Naive thymus-derived CD8-positive, alpha-beta T cell (primary cell): ENCODE measurements at places on chromosomes 1 and 21.

- no peak for DNase-seq
Measured at GRCh38 chr1:53377438-53377841, 49.6 kb upstream of the LRP8 start.

- DNase-seq: no peak
Measured at GRCh38 chr1:235516862-235517446, 12.7 kb upstream of the B3GALNT2 start.

- DNase-seq: no peak
Measured at GRCh38 chr21:25062061-25062460, 545.2 kb downstream of the MRPL39 start.

DNA sequence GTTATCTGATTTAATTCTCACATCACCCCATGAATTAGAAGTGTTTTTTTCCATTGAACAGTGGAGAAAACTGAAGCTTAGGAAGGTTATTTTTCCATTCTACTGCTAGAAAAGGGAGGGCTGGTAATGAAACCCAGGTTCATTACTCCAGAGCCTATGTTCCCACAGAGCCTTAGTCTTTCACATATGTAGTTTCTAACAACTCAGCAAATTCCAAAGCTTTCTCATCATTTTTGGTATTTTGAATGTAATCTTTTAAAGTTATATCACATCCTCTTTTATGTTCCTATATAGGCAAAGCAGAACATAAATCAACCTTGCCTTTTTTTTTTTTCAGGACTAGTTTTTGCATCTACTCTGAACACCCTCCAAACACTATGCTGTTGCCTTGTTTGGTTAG is 131.9 kb upstream of the BEND5 start:
- no peak for DNase-seq

DNA sequence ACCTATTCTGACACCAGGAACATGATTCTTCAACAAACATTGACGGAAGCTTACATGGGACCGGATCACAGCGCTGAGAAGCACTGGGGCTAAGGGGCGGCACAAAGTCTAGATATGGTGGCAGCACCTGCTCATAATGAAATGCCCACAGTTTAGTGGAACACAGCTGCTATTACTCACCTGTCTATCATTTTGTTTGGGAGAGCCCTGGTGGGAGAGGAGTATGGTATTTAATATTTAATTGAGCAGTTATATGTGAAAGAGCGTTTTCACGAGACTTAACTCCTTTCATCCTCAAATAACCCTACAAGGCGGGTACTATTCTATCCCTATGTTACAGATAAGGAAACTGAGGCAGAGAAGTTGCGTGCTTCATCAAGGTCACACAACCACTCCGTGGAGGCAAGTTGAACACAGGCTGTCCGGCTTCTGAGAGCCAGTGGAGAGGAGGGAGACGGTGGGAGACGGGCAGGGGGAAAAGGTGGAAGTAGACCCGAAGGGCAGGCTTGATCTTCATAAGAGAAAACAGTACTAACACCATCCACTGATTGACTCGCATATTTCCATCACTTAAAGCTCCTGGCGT is 790 bp upstream of the TSNAX start:
- DNase-seq: no peak

GRCh38 chr1:167784876-167785550 is 63.2 kb downstream of the MPZL1 start:
- DNase-seq: no peak

GRCh38 chr1:239098400-239099037 is 287.8 kb upstream of the CHRM3 start:
- no peak for DNase-seq

DNA sequence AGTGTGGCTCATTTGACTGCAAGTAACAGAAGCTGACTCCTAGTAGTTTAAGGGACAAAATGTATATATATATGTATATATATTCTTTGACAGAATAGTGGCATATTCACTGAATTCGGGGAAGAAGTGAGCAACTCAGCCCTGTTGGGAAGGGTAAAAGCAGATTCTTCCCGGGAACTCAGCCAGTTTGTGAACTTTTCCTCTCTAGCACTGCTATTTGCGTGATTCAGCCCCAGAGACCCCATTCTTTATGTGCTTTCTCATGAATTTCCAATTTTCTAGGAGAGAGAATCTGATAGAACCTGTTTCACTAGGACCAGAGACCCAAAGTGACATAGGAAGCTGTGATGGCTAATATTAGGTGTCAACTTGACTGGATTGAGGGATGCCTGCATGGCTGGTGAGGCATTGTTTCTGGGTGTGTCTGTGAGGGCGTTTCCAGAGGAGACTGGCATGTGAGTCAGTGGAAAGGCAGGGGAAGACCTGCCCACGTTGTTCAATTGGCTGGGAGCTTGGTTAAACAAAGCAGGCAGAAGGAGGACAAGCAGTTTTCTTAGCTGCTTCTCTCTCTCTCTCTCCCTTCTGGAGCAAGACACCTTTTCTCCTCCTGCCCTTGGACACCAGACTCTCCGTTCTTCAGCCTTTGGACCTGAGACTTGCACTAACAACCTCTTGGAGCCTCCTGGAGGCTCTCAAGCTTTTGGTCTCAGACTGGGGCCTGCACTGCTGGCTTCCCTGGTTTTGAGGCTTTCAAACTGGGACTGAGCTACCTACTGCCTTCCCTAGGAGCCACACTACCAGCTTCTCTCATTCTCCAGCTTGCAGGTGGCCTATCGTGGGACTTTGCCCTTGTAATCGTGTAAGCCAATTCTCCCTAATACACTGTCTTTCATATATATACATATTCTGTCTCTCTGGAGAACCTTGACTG is 93.4 kb upstream of the KCNK1 start:
- no peak for DNase-seq

GRCh38 chr1:66452982-66453381 is 81.0 kb upstream of the SGIP1 start:
- no peak for DNase-seq

DNA sequence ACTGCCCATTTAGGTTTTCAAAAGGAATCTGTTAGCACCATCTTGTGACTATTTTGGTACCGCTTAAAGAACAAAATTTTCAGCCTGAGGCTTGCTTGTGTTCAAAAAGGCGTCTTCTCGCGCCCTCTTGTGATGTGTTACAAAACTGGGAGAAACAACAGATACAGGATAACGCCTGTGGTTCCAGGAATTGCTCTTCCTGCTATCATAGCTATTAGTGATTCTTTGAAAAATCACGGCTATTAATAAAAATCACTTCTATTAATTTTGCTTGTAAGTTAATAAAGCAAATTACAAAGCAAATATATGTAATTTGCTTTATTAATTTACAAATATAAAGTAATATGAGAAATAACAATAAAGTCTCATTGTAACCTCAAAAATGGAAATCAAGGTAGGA is 82.2 kb upstream of the ABCD3 start:
- no peak for DNase-seq

- DNase-seq: no peak
Measured at GRCh38 chr21:35294231-35294898, 245.3 kb upstream of the RUNX1 start.

GRCh38 chr1:69737527-69738185 is 169.9 kb downstream of the LRRC7 start:
- DNase-seq: no peak

GRCh38 chr21:33916200-33916567 is 580 bp upstream of the ATP5PO start:
- no peak for DNase-seq

- no peak for DNase-seq
Measured at GRCh38 chr1:203328714-203329122, 22.2 kb downstream of the FMOD start.

GRCh38 chr1:12184008-12184681 is 17.4 kb downstream of the TNFRSF1B start:
- no peak for DNase-seq

GRCh38 chr1:202266061-202266765 is 72.6 kb downstream of the LGR6 start:
- DNase-seq: no peak

GRCh38 chr1:157198619-157199420 is 60.6 kb upstream of the ETV3 start:
- DNase-seq: no peak

- DNase-seq: no peak
Measured at GRCh38 chr1:90613371-90613770, 103.7 kb downstream of the BARHL2 start.

DNA sequence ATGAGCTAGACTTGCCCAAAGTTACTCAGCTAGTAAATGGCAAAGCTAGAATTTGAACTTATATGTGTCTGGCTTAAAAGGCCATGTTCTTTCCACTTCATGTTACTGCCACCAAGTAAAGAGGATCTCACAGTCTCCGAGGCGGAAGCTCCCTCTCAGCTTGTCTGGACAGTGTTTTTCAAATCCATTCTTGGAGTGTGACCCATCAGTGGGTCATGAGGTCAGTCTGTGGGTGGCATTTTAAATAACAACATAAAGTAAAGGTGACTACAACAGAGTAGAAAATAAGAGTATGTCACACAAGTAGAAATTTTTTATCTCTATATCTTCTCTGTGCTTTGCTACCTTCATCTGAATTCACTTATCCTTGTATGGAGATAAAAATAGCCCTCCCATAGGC is 3.2 kb upstream of the HMGB4 start:
- no peak for DNase-seq

DNA sequence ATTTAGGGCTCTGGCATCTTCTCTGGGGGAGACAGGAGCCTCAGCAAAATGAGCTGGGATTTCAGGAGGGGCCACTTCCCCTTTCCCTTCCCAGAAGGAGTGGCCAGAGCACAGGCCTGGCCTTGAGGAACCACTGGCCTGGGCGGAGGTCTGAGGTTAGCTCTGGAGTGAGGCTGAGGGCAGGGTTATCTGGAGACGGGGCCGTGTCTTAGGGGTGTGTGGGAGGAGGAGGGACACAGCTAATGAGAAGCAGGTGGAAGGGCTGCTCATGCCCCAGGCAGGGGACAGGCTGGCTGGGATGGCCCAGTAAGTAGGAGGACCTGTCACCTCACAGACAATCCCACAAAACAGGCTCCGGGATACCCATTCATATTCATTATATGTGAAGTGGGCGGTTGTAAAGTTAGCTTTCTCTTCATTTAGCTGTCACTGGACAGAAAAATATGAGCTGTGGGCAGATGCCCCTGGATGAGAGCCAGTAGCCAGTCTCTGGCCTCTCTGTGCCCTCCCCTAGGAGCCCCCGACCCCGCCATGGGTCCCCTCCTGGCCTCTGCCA is 12.4 kb downstream of the ALX3 start:
- no peak for DNase-seq

GRCh38 chr1:3999941-4000735 is 100.1 kb upstream of the C1orf174 start:
- no peak for DNase-seq

DNA sequence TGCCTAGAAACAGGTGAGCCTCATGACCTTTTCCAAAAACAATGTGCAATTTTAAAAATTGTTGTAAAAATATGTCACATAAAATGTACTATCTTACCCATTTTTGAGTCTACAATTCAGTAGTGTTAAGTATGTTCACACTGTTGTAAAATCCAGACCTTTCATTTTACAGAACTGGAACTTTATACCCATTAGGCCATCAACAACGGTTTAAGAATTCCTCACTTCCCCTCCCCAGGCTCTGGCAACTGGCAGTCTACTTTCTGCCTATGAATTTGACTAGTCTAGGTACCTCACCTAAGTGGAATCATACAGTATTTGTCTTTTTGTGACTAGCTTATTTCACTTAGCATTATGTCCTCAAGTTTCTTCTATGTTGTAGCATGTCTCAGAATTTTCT is 8.6 kb downstream of the CTSE start:
- no peak for DNase-seq

DNA sequence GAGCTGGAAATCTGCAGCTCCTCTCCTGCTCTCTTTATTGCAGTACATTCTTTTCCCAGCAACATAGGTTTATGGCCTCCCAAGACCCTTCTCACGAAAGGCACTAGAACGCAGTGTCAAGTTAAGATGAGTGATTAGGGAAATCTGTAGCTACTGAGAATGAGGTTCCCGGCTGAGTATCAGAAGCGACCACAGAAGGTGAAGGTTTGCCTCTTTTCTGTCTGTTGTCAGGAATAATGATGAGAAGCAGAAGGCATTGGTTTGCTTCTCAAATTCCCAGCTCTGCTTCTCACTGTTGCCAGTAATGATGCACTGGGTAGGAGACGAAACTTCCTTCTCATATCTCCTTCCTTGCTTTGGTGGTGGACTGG is 128.4 kb downstream of the NTMT2 start:
- no peak for DNase-seq

GRCh38 chr1:198906739-198907422 is 268.0 kb downstream of the PTPRC start:
- DNase-seq: no peak

GRCh38 chr1:93999840-94000415 is 90.7 kb upstream of the GCLM start:
- DNase-seq: no peak

DNA sequence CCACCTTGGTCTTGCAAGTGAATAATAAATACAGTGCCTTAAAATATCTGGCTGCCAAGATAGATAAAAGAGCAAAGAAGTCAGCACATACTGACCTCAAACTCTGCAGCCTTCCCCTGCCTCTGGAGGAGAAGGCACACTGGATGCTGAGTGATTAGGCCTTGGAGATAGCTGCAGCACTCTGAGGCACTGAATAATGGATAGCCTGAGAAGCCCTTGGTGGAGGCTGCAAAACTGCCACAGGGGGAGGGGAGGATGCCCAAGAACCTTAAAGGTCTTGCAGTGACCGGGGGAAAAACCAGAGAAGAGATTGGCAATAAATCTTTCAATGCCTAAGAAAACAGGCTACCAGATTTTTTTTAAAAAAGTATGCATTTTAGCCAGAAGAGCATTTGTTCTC is 167.4 kb upstream of the PRMT6 start:
- no peak for DNase-seq

- no peak for DNase-seq
Measured at GRCh38 chr1:198187973-198188588, 31.3 kb downstream of the NEK7 start.

DNA sequence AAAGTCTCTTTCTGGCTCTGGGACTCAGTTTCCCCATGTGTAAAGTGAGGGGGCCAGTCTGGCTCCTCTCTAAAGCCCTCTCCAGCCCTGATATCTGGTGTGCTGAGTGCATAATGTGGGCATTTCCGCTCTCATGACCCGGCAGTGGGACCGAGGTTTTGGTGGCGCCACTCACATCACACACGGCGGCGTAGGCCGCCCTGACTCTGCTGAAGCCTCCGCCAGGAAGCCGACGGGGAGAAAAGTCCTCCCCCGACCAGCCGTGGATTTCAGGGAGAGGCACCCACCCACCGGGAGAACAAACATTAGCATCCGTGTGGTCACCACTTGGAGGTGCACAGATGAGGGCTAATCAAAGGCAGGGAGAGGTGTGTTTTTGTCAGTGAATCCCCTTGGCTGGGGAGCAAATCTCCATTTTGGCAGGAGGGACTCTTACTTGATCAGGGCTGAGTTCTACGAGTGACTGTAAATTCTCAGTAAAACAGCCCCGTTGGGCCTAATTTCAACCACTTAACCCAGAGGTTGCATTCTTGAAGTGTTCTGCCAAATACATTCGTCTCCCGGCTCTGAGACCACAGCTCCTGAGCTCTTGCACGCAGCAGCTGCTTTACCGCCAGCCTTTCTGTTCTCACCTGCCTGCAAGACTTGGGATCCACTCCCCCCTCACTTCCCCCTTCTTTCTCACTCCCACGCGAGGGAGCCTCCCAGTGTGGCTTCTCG is 118.2 kb downstream of the FOXD2 start:
- DNase-seq: no peak

DNA sequence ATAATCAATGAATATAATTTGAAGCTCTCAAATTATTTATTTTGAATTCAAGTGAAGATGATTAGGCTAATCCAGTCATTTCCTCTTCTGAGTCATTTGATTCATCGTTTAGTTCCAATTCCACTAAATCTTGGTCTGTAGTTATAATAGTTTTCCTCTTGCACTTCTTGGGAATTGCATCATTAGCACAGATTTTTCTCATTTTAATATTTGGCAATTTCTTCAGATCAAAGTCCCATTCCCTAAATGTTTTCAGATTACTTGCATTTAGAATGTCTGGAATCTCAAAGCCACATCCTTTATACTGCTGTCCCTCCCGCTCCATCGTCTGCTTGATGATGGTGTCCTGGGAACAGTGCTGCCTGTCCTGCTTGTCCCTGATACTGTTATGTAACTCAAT is 43.5 kb downstream of the MAST2 start:
- no peak for DNase-seq
